ENCODE measurements at places on chromosomes 5 and 9.

GRCh38 chr5:102283102-102283797 is 12.8 kb downstream of the SLCO4C1 start:
- DNase-seq: no peak
- no peaks in the 10 kb centered on the region for H3K4me1 ChIP-seq
- H3K4me3 ChIP-seq: no peak overlapping the region
- H3K36me3 ChIP-seq: no peaks in the 10 kb centered on the region
- H3K27me3 ChIP-seq: no peaks in the 10 kb centered on the region

DNA sequence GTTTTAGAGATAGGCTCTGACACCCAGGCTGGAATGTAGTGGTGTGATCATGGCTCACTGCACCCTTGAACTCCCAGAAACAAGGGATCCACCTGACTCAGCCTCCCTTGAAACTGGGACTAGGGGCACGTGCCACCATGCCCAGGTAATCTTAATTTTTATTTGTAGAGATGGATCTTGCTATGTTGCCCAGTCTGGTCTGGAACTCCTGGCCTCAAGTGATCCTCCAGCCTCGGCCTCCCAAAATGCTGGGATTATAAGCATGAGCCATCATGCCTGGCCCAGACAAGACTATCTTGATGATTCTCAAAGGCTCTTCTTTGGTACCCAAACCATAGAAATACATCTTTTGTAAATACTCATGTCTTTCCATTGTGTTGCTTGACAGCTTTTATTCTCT is 10.8 kb downstream of the OSMR start:
- peaks cover 5% of the 10 kb centered on the region for H3K4me1 ChIP-seq
- H3K27me3 ChIP-seq: no peaks in the 10 kb centered on the region
- H3K4me3 ChIP-seq: no peak overlapping the region
- no peak for DNase-seq
- H3K27ac ChIP-seq: no peak overlapping the region

DNA sequence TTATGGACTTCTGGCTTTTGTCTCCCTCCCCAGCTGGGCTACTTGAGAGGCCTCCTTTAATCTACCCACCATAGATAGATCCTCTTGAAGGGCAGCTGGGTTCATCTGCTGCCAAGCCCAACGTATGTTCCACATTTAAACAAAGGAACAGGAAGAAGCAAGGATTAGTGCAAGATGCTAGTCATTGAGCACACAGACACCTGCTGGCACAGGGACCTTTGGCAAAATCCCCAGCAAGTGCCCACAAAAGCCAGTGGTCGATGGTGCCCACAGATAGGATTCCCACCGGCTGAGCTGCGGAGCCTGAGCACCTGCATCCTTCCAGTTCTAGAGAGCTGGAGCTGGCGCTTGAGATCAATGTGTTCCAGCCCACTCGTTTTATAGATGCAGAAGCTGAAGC is 57.7 kb upstream of the SHB start:
- DNase-seq: no peak
- H3K4me3 ChIP-seq: no peak overlapping the region
- no peaks in the 10 kb centered on the region for H3K27me3 ChIP-seq
- no peak overlapping the region for H3K27ac ChIP-seq

GRCh38 chr9:136355616-136356557 is 7.7 kb downstream of the DNLZ start:
- DNase-seq: no peak
- H3K27ac ChIP-seq: no peak overlapping the region
- H3K4me1 ChIP-seq: no peaks in the 10 kb centered on the region
- no peak overlapping the region for H3K4me3 ChIP-seq
- peaks cover 9% of the 10 kb centered on the region for H3K36me3 ChIP-seq
- H3K27me3 ChIP-seq: no peaks in the 10 kb centered on the region

DNA sequence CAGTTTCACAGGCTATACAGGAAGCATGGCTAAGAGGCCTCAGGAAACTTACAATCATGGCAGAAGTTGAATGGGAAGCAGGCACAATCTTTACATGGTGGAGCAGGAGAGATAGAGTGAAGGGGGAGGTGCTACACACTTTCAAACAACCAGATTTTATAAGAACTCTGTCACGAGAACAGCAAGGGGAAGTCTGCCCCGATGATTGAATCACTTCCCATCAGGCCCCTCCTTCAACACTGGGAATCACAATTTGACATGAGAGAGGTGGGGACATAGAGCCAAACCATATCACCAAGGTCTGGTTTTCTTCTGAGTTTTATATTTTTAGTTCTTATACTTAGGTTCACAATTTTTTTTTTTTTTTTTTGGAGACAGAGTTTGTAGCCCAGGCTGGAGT is 16.1 kb downstream of the ZCCHC9 start:
- no peaks in the 10 kb centered on the region for H3K4me1 ChIP-seq
- H3K36me3 ChIP-seq: peaks cover 6% of the 10 kb centered on the region
- no peak overlapping the region for H3K27ac ChIP-seq

- no peak overlapping the region for H3K27ac ChIP-seq
- DNase-seq: no peak
- no peak overlapping the region for H3K4me3 ChIP-seq
- no peaks in the 10 kb centered on the region for H3K4me1 ChIP-seq
These were observed 170.9 kb downstream of the CTNND2 start for GRCh38 chr5:11733185-11733839.

GRCh38 chr5:168654211-168654721 is 75.1 kb upstream of the PANK3 start:
- no peaks in the 10 kb centered on the region for H3K36me3 ChIP-seq
- H3K4me3 ChIP-seq: no peak overlapping the region
- H3K27me3 ChIP-seq: no peaks in the 10 kb centered on the region
- peaks cover 5% of the 10 kb centered on the region for H3K4me1 ChIP-seq
- no peak overlapping the region for H3K27ac ChIP-seq
- no peak for DNase-seq

DNA sequence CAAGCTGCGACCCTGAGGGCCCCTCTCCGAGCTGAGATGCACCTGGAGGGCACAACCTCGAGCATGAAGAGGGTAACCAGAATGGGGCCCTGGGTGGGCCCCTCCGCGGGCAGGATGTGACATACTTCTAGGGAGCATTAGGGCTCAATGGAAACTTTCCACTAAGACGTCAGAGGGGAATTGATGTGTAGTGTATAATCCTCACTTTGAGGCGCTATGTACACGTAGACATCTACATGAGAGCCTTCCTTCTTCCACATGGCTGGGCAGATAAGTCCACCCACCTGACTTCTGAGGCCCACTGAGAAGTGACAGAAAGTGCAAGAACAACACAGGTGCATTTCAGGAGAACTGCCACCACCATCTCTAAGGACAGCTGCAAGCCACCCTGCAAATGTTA is 61.0 kb downstream of the DAP start:
- peaks cover 10% of the 10 kb centered on the region for H3K4me1 ChIP-seq
- H3K4me3 ChIP-seq: no peak overlapping the region
- H3K27me3 ChIP-seq: no peaks in the 10 kb centered on the region

- DNase-seq: no peak
- H3K4me1 ChIP-seq: no peaks in the 10 kb centered on the region
- no peak overlapping the region for H3K27ac ChIP-seq
- H3K36me3 ChIP-seq: peaks cover 6% of the 10 kb centered on the region
- no peak overlapping the region for H3K4me3 ChIP-seq
These were observed 12.1 kb downstream of the NR4A3 start for GRCh38 chr9:99833735-99834134.

GRCh38 chr5:156331181-156331580 is 4.2 kb downstream of the SGCD start:
- H3K27ac ChIP-seq: no peak overlapping the region
- H3K4me3 ChIP-seq: no peak overlapping the region
- no peaks in the 10 kb centered on the region for H3K27me3 ChIP-seq
- DNase-seq: no peak

- H3K4me1 ChIP-seq: peaks cover 16% of the 10 kb centered on the region
- no peaks in the 10 kb centered on the region for H3K36me3 ChIP-seq
- no peaks in the 10 kb centered on the region for H3K27me3 ChIP-seq
- no peak overlapping the region for H3K27ac ChIP-seq
- H3K4me3 ChIP-seq: no peak overlapping the region
- DNase-seq: no peak
These were observed 198.8 kb downstream of the MAPKAP1 start for GRCh38 chr9:125508249-125508648.
